Stimulated activated CD4-positive, alpha-beta T cell treated with anti-CD3 and anti-CD28 coated beads, Interleukin-4, amount 100 ng/mL, for 4 hours (primary cell): ENCODE measurements at places on chromosomes 5 and 9.

DNA sequence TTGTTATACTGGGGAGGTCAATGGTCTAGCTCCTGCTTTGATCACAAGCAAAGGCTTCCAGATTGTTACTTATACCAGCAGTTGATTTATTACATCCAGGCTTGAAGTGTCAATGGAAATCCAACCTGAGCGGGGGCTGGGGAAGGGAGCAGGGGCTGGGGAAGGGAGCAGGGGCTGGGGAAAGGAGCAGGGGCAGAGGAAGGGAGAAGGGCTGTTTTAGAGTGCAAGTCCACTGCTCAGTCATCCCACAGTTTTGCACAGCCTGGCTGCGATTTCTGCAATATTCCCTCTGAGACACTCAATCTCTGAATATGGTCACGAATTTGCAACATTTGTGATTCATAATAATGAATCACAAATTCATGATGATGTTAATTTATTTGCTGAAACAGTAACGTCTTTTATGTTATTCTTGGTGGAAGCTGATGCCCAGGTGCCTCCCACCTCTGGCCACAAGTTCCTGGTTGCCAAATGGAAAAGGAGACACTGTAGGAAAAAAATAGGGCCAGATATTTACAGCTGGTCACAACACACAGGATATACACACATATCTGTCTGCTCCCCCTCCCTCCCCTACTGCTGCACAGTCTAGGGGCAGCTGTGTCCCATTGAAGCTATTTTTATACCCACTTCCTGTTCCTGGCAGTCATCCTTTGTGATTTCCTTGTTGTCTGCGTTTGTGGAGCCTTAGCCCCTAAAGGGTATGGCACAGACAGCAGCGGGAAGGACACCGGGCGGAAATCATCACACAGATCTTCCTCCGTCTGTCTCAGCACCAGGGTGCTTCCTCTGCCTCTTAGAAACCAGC lies 325.1 kb downstream of the GADD45G start:
- DNase-seq: no peak

GRCh38 chr5:39709032-39709431 lies 284.3 kb upstream of the DAB2 start:
- no peak for DNase-seq

- no peak for DNase-seq
These were observed 26.1 kb upstream of the MACIR start for GRCh38 chr5:103232393-103232999.

DNA sequence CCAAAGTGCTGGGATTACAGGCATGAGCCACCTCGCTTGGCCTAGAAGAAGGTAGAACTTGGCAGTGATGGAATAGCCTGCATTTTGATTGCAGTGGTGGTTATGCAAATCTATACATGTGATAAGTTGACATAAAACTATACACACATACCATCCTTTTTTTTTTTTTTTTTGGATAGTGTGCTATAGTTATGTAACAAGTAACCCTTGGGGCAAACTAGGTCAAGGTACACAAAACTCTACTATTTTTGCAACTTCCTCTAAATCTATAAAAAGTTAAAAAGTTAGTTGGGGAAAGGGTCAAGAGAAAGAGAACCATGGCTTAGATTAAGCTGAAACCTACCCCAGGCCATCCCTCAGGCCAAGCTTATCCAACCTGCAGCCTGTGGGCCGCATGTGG lies 11.1 kb downstream of the TRIM14 start:
- no peak for DNase-seq

- no peak for DNase-seq
These were observed 324.1 kb downstream of the PLK2 start for GRCh38 chr5:58135571-58136335.

GRCh38 chr5:124962735-124963134 lies 216.3 kb upstream of the ZNF608 start:
- no peak for DNase-seq

DNA sequence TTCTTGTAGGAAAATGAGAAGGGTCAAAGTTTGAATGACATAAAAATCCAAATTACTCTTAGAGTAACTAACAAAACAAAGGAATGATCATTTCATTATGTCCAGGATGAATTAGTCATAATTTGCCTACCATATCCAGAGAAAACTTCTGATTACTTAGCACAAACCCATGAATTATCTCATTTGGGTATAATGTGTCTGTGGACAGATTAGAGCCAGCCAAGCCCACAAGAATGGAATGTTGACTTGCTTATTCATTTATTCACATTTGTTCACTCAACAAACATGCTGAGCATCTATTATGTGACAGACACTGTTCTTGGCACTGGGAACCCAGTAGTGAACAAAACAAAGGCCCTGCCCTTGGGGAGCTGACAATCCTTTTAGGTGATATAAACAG lies 87.4 kb downstream of the APBA1 start:
- DNase-seq: no peak

DNA sequence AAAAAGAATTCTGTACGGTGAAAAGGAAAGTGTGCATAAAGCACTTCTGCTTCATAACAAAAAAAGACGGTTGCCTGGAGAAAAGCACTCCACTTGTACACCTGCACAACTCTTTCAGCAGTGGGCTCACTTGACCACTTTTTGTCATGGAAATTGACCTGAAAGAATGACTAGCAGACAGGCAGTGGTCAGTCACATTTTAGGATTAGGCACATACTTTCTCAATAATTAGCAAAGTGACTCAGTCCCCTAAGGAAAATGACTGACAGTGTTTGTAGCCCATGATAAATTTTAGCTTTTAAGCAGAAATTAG lies 169.3 kb downstream of the FANCC start:
- DNase-seq: no peak

GRCh38 chr9:79756414-79756813 lies 184.6 kb downstream of the TLE4 start:
- no peak for DNase-seq

- DNase-seq: no peak
These were observed 892.9 kb downstream of the NR2F1-AS1 start for GRCh38 chr5:92687821-92688722.

- no peak for DNase-seq
These were observed 57.2 kb upstream of the HAPLN1 start for GRCh38 chr5:83777856-83778255.

DNA sequence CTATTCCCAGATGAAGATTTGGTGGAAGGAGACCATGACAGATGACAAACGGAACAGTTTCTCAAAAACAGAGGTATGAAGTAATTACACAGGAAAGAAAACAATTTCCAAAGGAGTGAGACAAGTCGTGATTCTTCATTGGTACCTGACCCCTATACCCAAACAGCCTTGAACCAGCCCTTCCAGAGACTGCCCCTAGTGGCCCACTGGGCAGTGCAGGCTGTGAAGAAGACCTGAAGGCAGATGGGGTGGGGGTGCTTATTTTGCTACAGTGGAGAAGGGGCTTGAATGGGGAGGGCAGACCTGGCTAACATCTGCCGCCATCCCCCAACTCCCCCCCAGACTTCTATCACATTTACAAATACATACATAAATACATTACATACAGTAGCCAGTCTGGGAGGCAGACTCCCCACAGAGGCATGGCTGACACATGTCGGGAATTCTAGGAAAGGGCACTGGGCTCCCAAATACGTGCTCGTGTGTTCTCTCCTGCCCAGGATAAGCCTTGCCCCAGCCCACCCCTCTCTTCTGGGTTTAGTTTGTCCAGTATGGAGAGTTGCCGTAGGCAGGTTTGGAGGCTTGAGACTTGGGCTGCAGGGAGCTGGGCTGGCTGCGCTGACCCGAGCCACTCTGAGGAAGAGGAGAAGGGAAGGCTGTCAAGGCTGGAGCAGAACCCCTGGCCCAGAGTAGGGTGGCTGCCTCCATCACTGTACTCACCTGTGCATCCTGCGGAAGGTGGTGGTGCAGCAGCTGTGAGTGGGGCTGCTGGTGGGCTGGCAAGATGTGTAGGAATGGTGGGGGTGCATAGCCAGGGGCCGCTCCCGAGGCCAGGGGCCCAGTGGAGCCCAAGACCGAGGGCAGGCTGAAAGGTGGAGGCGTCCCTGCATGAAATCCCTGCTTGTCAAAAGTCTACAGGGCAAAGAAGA lies 105.3 kb downstream of the UBE2R2 start:
- no peak for DNase-seq

GRCh38 chr9:72029986-72030385 lies 30.4 kb downstream of the C9orf57 start:
- no peak for DNase-seq

- DNase-seq: no peak
These were observed 309.8 kb downstream of the TRPM3 start for GRCh38 chr9:70811638-70812037.

DNA sequence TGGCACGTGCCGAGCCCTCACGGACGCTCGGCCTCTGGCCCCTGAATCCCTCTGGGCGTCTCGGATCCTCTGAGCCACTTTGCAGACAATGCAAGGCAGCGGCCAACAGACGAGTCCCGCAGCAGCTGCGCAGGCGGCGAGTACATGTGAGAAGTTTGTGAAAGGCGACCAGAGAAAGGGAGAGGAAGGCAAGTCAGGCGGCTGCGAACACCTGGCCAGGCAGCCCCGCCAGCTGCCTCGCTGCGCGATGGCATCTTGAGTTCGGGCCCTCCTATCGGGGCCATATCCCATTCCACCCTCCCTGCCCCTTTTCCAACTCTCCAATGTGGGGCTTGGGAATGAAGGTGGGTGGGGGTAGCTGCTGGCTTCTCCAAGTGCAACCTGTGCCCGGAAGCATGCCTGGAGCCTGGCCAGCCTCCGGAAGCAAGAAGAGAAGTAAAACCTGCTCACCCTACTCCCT lies 4.5 kb upstream of the POU4F3 start:
- no peak for DNase-seq

DNA sequence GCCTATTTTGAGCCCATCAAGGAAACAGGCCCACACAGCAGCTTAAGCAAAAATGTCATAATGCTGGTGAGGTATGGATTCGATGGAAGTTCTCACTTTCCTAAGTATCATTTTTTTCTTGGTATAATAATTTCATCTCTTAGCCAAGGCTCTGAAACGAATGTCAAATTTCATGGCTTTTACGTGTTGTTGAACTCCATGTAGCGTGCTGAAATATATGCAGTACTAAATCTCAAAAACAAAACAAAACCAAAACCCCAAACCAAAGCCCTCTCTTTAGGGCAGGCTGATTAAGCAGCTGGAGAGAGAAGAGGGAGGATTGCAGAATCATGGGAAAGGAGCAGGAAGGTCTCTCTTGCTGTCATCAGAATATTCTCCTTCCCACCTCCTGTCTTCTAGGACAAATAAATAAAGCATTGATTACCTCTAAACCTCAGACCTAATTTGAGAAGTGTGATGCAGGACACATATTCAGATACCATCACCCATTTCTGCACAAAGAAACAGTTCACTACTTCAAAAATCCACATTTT lies 58.3 kb downstream of the TMEM174 start:
- DNase-seq: no peak

- DNase-seq: no peak
These were observed 34.1 kb downstream of the COL15A1 start for GRCh38 chr9:98977813-98978212.

GRCh38 chr9:33265211-33265865 lies 489 bp downstream of the CHMP5 start:
- DNase-seq: no peak

- no peak for DNase-seq
These were observed 72.2 kb upstream of the FAM169A start for GRCh38 chr5:74938250-74938933.

- DNase-seq: no peak
These were observed 38.8 kb upstream of the SHB start for GRCh38 chr9:38107811-38108304.

DNA sequence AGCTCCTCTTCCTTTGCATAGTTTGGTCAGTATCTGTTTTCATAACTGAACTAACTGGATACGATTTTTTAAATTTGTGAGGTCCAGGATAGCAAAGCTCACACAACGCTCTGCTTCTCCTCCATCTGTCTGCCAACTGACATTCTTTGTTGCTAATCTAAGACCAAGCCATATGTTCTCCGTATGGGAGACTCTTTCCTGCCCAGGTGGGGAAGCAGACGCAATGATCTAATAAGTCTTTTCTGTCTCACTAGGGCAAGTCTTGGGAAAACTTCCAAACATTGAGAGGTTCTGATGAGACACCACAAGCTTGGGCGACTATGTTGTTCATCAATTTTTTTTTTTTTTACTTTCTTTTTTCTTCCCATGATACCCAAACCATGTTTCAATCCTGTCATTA lies 558.5 kb downstream of the EFNA5 start:
- DNase-seq: no peak

DNA sequence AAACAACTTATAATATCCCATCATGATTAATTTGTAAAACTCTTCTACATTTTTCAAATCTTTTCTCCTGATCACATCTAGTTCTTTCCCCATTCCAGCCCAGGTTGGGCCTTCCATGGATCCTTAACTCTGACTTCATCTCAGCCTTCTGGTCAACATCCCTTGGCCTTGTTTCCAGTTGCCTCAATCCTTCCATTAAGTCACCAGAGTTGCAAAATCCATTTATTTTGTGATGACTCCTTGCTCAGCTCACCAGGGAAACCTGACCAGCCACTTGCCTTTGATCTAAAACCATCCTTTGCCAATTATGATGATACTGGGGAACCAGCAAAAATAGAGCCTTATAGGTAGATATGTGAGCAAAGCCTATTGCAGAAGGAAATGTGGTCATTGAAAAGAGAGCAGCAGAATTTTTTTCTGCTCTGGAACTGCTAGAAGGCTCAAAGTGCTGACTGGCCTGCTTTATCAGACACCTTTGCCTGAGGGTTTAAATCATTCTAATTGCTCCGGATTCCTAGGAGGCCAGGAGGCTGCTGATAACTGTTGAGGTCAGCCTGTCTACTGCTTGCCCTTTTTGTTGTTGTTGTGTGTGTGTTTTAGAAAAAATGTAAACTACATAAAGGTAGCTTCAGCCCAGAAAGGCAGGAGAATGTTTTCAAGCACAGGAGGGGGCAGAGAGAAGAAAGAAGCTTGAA lies 512.2 kb upstream of the GRIA1 start:
- DNase-seq: no peak

GRCh38 chr5:14061106-14061505 lies 82.0 kb upstream of the TRIO start:
- DNase-seq: no peak

GRCh38 chr9:7546261-7546660 lies 253.3 kb downstream of the DMAC1 start:
- no peak for DNase-seq

- no peak for DNase-seq
These were observed 11.9 kb upstream of the NR4A3 start for GRCh38 chr9:99809586-99810319.

DNA sequence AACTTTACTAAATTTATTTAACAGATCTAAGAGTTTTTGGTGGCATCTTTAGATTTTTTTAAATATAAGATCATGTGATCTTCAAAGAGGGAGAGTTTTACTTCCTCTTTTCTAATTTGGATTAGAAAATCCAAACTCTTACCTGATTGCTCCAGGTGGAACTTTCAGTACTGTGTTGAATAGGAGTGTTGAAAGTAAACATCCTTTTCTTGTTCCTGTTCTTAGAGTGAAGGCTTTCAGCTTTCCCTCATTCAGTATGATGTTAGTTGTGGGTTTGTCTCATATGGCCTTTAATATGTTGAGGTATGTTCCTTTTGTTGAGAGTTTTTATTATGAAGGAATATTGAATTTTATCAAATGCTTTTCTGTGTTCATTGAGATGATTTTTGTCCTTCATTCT lies 650.0 kb upstream of the SGCD start:
- DNase-seq: no peak
